A673 (cell line): ENCODE measurements at places on chromosomes 5 and 9.

DNA sequence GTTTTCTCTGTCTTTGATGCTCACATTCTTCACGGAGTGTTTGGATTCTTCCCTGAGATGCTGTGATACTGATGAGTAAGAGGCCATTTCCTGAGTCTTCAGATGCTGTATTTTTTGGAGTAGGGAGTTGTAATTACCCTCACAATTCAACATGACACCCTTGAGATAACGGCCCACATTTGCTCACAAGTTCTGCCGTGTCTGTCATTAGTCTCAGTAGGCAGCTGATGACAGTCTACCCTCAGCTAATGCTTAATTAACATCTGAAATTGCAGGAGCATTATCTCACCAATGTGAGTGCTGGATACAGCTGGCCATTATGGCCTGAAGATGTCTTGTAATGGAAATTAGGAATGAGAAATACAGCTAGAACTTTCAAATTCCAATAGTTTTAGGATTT lies 307.1 kb upstream of the ADCY2 start:
- DNase-seq, result no peak

DNA sequence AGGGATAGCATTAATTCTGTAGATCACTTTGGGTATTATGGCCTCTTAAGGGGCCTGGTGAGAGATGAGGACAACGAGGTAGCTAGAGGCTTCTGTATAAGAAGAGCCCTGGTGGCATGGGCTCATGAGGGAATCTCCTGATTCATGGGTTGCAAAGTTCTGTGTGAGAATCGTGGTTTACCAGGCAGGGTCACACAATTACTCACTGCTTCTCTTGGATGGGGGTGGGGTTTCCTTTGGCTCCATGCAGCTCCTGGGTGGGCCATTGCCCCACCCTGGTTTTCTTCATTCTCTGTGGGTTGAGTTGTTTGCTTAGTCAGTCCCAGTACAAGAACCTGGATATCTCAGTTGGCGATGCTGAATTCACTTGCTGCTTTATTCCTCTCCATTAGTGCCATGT lies 30.9 kb upstream of the TNFSF15 start:
- no peak for DNase-seq

DNA sequence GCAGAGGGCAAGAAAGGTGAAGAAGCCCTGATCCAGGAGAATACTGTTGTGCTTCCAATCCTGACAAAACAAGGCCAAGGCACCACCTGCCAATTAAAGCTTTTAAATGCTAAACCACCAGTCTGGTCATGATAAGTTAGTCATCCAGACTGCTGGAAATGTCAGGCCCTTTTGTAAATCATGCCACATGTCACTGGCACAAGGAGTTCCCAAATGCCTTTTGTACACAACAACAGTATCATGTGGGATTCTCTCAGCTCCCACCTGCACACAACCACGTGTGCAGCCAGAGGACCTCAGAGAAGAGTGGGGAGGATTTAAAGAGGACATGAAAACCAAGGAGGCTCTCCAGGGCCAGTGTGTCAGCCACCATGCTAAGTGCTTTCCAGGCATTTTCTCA lies 99.3 kb downstream of the CDK5RAP2 start:
- DNase-seq, result no peak

GRCh38 chr5:124397317-124397716 lies 349.1 kb downstream of the ZNF608 start:
- no peak for DNase-seq

DNA sequence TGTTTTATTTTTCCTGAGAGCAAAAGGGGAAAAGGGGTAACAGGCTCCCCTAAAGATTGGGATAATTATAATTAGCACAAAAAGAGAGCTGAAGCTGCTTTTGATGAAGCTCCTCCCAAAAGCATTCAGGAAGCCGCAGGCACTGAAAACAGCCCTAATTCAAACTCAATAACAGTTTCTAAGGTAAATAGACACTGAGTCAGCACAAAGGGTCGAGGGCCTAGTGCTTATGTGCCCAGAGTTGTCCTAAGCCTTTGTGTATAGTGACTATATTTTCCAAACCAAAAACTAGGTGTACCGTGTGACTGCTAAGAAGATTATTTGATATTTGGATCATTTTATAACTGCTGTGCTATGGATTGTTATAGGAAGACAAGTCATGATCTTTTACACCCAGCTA lies 67.7 kb downstream of the HMHB1 start:
- no peak for DNase-seq

- peak; percentile 84 for DNase-seq
These were observed 41.4 kb downstream of the GLRX start for GRCh38 chr5:95781101-95781583.

GRCh38 chr5:162497455-162497854 lies 429.9 kb downstream of the GABRG2 start:
- DNase-seq, result no peak

GRCh38 chr9:94826044-94826443 lies 99.5 kb downstream of the AOPEP start:
- DNase-seq, result no peak

DNA sequence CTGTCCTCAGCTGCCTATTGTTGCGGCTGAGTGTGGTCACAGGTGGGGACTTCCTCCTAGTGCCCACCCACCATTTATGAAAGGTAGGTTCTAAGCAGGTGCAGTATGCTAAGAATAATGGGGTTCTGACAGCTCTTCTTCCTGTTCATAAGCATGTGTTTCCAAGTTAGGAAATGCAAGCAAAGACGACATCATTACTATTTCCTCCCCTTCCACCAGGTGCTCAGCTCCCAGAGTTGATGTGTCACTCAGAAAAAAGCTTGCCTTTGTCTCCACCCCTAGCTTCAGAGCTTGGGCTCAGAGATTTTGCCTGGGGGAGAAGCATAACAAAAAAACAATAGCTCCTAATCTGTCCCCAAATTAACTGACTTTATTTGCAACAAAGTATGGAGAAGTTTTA lies 1076.7 kb downstream of the NR2F1-AS1 start:
- DNase-seq, result no peak

GRCh38 chr9:109792951-109793546 lies 13.1 kb downstream of the PALM2AKAP2 start:
- peak; percentile 20 for DNase-seq

DNA sequence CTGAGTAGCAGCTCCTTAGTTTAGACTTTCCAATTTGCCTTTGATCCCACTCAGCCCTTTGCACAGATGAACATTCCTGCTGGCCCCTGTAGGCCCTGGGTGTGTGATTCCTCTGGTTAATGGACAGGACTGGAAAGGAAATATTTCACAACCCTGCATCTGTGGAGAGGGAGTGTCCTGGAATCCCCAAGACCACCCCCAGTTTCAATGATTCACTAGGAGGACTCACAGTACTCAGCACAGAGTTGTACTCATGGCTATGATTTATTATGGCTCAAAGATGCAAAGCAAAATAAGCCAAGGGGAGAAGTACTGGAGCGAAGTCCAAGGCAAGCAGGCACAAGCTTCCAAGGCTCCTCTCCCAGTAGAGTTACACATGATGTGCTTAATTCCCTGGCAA lies 42.4 kb upstream of the TJP2 start:
- no peak for DNase-seq

DNA sequence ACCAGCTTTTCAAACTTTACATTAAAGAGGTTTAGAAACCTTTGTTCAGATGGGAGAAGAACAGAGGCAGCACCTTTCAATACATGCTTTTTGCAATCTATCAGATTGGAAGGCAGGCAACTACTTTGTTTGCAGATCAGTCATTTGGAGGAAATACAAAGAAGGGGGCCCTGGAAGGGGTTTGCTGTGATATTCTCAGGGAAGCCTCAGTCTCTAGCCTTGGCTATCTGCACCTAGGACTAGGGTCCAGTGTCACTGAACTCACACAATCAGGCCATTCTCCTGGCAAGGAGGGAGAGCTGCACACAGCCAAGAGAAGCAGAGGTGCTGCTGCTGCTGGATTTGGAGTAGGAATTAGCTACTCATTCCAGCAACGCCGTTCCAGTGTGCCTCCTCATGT lies 79.5 kb downstream of the CRB2 start:
- DNase-seq, result no peak

DNA sequence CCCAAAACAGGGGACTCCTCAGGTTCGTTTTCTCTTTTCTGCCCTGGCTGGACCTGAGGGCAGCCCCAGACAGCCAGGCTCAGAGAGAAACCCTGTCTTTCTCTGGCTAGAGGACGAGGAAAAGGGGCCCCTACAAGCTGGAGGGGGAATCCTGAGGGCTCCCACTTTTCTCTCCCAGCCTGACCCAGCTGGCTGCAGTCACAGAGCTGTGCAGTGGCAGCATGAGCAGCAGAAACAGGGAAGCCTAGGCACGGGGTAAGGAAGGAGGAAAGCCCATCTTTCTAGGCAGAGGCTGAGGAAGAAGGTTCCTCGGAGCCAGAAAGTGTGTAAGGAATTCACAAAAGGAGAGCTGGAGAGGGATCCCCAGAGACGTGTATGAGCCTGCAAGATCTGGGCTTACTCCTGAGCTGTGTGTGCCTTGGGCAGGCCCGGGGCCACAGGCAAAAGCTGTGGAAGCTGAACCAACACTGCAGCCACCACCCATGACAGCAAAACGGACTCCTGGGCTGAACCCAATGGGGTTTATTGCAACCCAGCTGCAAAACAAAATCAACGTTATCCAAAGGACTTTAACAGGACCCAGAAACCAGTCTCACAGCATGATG lies 16.2 kb downstream of the CAMSAP1 start:
- DNase-seq, result no peak

GRCh38 chr5:150319484-150319790 lies 16.7 kb upstream of the ARSI start:
- DNase-seq, result no peak

DNA sequence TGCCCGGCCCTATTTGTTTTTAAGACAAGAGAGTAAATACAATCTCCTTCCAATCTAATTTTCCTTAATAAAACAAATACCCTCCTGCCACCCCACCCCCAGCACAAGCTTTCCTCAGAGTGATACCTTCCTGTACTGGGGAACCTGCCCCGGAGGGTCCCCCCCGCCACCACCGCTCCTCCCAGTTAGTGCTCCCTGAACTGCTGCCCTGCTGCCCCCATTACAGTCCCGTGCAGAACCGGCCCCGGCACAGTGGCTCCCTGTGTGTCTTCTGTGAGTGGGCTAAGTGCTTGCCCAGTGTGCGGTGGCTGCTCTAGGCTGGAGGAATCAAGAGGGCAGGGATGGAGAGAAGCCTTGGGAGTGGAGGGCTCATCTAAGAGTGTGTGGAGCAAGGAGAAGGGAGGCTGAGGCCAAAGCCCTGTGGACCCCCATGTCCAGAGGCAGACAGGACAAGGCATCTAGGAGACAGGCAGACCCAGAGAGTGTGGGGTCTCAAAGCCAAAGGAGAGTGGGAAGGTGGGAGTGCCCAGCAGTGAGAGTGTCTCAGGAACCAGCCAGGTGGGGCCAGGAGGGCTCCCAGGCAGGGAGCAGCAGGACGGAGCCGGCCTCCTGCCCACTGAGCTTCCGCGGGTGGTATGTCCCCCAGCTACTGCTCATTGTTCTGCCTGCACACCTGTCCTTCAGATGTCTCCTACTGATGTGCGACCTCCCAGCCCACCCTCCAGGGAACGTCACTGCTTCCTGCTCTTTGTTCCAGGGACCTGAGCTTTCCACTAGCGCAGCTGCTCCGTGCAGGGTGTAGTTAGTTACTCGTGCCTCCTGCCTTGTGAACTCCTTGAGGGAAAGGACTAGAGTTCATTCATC lies 129.0 kb downstream of the DAB2IP start:
- DNase-seq, result no peak

- DNase-seq, result peak; percentile 50
These were observed 705 bp downstream of the SEPTIN8 start for GRCh38 chr5:132776131-132776937.

DNA sequence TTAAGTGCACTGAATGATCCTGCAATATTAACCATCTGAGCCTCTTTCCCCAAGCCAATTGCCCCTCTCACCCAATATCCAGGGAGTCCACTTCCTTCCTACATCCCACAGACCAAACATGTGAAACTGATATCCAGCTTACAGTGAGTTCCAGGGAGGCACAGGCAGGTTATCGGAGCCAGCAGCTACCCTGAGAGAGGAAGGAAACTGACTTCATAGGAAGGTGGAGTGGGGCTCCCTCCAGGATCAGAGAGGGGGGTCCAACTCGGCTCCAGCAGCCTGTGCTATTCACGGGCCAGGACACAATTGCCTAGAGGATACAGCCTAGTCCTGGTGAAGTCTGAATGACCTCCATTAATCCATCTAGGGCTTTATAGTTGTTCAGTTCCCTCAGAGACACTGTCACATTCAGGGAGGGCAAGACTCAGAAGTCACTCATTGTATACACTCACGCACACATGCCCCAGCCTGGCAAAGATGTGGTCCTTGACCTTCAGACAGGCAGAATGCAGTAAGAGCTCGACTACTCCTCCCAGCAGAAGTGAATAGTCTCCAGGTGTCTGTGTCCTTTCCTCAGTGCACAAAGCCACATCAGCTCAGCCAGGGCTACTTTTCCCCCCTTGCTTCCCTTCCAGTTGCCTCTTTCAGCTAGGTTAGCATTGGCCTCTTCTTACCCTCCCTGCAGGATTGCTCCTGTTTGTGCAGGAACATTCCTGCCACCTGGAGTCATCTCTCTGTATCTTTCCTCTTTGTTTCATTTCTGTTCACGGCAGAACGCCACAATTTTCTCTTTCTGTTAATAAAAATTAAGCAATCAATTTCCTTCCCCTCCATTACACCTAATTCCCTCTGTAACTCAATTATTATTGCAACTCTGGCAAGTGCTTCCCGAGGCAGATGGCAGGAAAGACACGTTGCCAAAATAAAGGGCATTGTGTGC lies 501.7 kb downstream of the ARHGEF28 start:
- no peak for DNase-seq

DNA sequence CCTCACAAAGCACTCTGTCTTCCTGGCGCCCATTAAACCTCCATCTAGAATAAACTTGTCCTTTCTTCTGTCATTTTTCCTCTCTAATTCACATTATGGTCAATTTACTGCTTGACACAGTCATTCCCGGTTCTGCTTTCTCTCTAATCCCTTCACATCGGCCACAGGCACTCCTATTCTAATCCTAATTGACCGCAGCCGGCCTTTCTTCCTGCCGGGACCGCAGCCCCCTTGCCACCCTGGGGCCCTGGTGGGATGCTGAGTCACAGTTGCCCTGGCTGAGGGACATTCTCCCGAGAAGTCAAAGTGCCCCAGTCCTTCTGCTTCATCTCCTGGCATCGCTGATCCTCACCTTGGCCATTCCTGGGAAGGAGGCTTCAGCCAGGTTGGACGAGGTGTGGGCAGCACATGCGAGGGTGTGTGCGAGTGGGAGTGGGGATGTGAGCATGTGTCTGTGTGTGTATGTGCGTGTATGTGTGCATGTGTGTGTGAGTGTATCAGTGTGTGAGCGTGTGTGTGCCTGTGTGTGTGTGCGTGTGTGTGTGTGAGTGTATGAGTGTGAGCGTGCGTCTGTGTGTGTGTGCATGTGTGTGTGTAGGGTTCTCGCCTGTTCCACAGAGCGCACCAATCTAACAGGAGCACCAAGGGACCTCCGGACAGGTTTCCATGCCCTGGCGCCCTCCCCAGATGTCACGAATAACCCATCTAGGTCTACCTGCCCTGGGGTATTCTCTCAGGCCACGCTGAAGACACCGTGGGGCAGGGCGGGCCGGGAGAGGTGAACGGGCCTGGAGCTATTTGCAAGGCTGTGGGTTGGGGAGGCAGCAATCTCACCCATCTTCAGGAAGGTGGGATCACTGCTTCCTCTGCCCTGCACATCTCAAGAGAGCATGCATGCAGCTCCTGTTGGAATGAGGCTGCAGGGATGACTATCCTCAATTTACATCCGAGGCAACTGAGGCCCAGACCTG lies 191.2 kb downstream of the PAX5 start:
- no peak for DNase-seq
